ENCODE measurements at places on chromosomes 2 and 18.

DNA sequence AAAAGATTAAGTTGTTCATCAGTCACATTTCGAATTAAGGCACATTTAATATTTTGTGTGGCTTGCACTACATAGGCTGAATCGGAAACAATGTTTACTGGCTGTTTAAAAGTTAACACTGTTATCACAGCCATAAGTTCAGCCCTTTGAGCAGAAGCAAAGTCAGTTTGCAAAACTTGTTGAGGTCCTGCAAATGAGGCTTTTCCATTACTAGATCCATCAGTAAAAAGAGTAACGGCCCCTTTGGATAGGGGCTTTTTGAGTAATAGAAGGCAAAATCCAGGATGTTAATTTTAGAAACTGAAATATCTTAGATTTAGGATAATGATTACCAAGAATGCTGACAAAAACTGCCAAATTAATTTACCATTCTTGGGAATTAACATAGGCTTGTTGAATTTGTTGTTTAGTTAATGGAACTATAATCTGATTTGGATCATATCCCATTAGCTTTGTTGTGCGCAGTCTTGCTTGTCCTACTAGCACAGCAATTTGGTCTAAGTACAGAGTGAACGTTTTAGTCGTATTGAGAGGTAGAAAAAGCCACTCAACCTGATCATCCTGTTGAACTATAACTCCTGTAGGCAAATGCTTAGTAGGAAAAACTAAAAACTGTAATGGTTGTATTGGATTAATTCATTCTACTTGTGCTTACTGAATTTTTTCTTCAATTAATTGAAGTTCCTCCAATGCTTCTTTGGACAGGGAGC is 13.9 kb upstream of the SUCLG1 start:
- DNase-seq: no peak

- no peak for DNase-seq
Measured at GRCh38 chr2:40450796-40451430, 977 bp downstream of the SLC8A1 start.

GRCh38 chr2:143906850-143907249 is 613.1 kb downstream of the ZEB2 start:
- no peak for DNase-seq

- no peak for DNase-seq
Measured at GRCh38 chr18:26356045-26356785, 130.0 kb downstream of the TAF4B start.

- no peak for DNase-seq
Measured at GRCh38 chr2:66555501-66556324, 120.8 kb downstream of the MEIS1 start.

GRCh38 chr2:149928011-149928410 is 340.4 kb upstream of the MMADHC start:
- DNase-seq: no peak

DNA sequence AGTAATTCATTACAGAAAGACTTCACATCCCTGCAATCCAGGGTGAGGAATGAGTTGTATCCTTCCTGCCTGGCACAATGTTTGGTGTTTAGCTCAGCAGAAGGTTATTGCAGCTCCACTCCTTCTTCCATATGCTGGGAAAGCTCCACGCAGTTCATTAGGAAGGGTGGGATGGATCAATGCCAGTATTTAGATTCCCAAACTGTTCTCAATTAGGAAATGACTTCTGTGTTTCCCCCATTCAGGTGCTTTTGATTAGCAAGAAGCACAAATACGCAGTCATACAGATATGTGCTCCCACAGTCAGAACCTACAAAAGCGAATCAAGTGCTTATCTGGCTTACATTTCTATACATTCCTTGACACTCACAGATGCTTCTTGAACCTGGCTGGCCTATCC is 340.6 kb downstream of the NYAP2 start:
- no peak for DNase-seq

- DNase-seq: no peak
Measured at GRCh38 chr2:59752512-59752911, 800.9 kb downstream of the BCL11A start.

DNA sequence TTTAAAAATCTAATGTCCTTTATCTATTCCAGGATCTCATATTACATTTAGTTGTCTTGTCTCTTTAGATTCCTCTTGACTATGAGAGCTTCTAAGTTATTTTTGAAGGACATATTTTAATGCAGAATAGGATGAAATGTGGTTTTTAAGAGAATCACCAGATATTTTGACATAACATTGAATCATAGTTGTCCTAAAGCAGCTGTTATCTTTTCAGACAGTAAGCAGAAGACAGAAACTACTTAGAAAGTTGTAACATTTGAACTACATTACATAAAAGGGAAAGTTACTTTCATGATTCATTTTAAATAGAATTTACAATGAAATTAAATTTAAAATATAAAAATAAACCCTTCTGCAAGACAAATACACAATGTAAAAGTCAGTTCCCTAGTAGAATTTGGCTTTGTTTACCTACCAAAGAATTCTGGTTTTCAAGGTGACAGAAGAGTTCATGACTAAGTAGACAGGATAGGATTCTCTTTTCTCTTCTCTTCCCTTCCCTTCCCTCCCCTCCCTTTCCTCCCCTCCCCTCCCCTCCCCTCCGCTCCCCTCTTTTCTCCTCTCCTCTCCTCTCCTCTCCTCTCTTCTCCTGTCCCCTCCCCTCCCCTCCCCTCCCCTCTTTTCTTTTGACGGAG is 186.0 kb downstream of the DIS3L2 start:
- no peak for DNase-seq

Data from amygdala (tissue), 56 donors.